ENCODE measurements at places on chromosomes 13 and 19.
A peak's percentile ranks its signal among the peaks of the same experiment; 100 is the strongest.

GRCh38 chr13:110801044-110801443, 87.5 kb downstream of the ING1 start:
- peak; percentile 38 for DNase-seq

- no peak for DNase-seq
Observed at GRCh38 chr19:33207903-33208302, 13.8 kb downstream of the LRP3 start.

DNA sequence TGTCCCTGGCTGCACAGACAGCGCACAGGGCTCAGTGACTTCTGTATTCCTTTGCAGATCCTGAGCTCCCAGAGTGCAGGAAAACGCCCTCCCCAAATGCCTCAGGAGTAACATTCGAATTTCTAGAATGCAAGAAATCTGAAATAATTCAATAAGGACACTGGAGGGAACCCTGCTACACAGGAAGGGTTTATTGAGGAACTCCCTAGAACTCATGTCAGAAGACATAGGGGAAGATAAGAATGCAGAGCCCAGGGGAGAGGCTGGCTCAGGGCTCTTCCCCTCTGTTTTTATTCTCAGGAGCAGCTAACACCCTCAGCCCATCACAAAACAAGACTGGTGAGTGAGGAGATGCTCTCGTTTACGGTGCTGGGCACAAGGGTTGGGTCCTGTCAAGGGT, 6.8 kb downstream of the LILRA1 start:
- DNase-seq = no peak

GRCh38 chr13:97313551-97314260, 91.6 kb downstream of the MBNL2 start:
- no peak for DNase-seq

GRCh38 chr13:91369441-91369831, 21.9 kb downstream of the MIR17HG start:
- no peak for DNase-seq

DNA sequence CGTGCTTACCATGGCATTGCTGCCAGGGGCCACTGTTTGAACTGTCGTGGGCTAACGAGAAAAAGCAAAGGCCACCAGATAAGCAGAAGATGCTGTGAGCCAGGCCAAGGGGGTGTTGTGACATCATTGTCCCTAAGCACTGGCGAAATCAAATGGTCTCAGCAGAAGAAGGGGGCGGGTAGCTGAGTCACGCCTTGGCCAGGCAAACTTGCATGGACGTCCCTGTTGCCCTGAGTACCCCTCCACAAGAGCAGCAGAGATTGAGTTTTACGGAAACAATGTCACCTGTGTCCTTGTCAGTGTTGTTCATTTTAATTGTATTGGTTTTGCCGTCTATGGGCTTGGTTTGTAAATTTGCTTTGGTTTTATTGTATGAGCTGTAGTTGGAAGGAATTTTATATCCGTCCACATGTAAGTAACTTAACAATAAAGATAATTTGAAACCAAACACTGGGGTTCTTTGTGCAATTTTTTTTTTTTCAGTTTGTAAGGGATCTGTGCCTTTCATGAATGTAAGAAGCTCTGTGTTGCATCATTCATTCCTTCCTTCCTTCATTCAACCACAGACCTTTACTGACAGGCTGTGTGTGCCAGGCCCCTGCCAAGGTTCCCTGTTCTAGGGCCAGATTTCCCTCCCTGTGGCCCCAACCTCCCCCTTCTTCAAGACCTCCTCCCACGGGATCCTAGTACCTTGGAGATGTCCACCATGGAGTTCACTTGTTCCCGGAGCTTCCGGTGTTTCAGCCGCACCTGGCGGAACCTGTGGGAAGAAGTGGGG, 12.3 kb downstream of the KCNN4 start:
- no peak for DNase-seq

- DNase-seq = peak; percentile 76
Observed at GRCh38 chr19:12838182-12838885, at the start of gene MAST1. Gene MAST1 (plus strand): TSS chr19:12838515. CDS start chr19:12838573, 58 bp downstream.

GRCh38 chr13:69921156-69921555, 186.5 kb upstream of the ATXN8OS start:
- no peak for DNase-seq

DNA sequence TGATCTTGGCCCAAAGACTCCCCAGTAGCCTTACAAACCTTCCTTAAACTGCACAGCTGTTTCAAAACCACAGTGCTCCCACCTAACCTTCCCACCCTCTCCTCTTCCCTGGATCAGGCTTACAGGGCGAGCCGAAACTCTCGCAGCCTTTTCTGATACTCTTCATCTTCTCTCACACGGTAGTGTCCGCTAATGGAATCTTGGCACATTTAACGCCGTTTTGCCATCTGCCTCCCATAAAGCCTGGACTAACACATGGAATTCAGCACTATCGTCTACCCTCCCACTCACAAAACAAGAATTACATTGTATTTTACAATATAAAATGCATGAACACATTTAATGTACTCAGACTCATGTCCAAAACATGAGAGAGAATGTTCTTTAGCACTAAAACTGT, 135.9 kb downstream of the RAP2A start:
- DNase-seq = no peak

- DNase-seq = no peak
Observed at GRCh38 chr19:56263319-56263718, 9.2 kb upstream of the EDDM13 start.

GRCh38 chr13:65605396-65605795, 1624.7 kb downstream of the PCDH9 start:
- no peak for DNase-seq

- DNase-seq = no peak
Observed at GRCh38 chr19:48815870-48816501, 5.2 kb upstream of the BCAT2 start.

DNA sequence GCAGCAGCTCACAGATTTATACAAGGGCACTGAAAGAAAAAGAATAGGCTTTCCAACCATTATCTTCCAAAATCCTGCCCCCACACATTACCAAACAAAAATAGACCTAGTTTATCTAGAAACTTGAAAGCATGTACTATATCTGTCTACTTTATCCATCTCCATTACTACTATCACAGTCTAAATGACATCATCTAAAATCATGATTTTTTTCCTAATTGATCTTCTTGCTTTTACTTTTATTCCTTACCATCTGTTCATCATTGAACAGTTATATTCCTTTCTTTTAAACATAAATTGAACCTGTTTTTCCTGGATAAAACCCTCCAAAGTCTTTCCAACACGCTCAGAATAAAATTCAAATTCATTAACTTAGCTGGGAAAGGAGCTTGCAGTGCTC, 414.7 kb downstream of the KCTD12 start:
- DNase-seq = no peak

GRCh38 chr19:33678796-33679585, 57.2 kb downstream of the CHST8 start:
- DNase-seq = no peak

GRCh38 chr13:60970736-60971135, 444.9 kb downstream of the PCDH20 start:
- DNase-seq = no peak

DNA sequence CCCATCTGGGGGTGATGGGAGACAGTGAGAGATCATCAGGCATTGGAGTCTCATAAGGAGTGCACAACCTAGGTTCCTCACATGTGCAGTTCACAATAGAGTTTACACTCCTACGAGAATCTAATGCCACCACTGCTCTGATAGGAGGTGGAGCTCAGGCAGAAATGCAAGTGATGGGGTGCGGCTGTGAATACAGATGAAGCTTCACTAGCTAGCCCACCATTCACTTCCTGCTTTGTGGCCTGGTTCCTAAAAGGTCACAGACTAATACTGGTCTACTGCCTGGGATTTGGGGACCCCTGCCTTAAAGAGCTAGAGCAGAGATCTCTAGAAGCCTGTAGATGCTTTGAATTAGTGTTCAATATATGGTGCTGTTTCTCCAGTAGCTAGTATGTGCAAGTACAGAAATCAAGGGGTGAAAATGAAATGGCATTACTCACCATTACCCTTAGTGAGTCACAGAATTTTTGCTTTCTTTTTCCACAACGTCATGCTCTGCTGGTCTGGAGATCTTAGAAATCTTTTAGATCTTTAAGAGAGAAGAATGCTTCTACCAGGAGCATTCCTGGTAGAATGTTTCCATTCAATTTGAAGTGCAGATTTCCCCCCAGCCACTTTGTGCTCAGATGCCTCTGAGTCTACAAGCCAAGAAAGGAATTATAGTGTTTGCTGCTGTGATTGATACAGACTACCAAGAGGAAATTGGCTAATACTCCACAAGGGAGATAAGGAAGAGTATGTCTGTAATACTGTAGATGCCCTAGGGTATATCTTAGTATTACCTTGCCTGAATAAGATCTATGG, 2301.2 kb downstream of the PCDH9 start:
- DNase-seq = no peak

GRCh38 chr19:42054205-42054604, 15.8 kb downstream of the GRIK5 start:
- DNase-seq = no peak

- no peak for DNase-seq
Observed at GRCh38 chr19:55255618-55256423, 3.0 kb downstream of the PPP6R1 start.

DNA sequence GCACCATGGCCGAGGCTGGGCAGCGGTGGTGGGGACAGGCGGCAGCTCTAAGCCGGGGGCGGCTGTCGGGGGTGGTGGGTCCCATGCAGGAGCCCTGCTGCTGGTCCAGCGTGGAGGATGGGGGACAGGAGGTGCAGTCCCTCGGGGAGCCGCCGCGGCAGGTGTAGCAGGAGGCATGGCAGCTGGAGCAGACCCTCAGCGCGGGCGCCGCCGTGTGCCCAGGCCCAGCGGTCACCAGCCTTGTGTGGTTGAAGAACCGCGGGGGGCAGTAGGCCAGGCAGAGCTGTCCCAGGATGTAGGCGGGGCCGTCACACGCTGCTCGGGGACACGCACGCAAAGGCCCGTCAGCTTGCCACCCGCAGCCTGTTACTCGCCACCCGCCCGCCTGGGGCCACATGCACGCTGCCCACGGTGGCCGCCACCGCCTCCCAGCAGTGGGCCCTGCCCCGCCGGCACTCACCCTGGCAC, 2.9 kb upstream of the C19orf25 start:
- no peak for DNase-seq

GRCh38 chr13:59441596-59442280, 722.0 kb downstream of the DIAPH3 start:
- no peak for DNase-seq

DNA sequence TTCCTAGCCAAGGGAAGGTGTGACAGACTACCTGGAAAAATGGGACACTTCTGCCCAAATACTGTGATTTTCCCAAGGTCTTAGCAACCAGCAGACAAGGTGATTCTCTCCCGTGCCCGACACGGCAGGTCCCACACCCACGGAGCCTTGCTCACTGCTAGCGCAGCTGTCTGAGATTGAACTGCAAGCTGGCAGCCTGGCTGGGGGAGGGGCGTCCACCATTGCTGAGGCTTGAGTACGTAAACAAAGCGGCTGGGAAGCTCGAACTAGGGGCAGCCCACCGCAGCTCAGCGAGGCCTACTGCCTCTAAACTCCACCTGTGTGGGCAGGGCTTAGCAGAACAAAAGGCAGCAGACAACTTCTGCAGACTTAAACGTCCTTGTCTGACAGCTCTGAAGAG, 146.2 kb downstream of the UGGT2 start:
- no peak for DNase-seq

GRCh38 chr19:1393841-1394240, 7.5 kb downstream of the GAMT start:
- no peak for DNase-seq

- DNase-seq = no peak
Observed at GRCh38 chr13:49098771-49099512, 121.2 kb upstream of the MLNR start.

GRCh38 chr13:35716729-35717128, 240.2 kb upstream of the MAB21L1 start:
- no peak for DNase-seq

All from HTR-8/SVneo (cell line).